ENCODE measurements at places on chromosomes 12 and 14. TPM values are rescaled to one million over a fixed set of nuclear protein-coding genes. Genes with fewer than 3 reads are reported as not detected.

- DNase-seq: no peak
Observed at GRCh38 chr14:73663548-73664212, 18.9 kb downstream of the DNAL1 start.

DNA sequence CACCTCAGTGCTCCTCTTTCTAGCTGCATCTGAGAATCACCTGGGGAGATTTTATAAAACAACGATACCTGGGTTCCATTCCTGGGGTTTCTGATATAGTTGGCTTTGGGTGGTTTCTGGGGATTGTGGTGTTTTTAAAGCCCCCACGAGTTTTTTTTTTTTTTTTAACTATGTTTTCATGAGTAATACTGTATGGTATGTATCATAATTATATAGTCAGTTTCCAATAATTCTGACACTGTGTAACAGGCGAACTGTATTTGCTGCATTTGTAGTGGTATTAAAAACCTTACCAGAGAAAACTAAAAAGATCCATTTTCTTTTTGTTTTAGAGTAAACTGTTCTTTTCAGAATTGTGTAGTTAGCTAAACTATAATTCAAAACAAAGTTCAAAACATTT, 84.9 kb downstream of the SRGAP1 start:
- DNase-seq: no peak

GRCh38 chr14:28412077-28412476, 354.5 kb upstream of the FOXG1 start:
- DNase-seq: no peak

GRCh38 chr12:63747553-63747952, 32.2 kb upstream of the RXYLT1 start:
- no peak for DNase-seq

Gene OTUB2
- polyA plus RNA-seq: 0.67 TPM

- DNase-seq: no peak
Observed at GRCh38 chr12:131620946-131621681, 89.8 kb upstream of the SFSWAP start.

Gene TAMALIN
- polyA plus RNA-seq: 20.7 TPM

DNA sequence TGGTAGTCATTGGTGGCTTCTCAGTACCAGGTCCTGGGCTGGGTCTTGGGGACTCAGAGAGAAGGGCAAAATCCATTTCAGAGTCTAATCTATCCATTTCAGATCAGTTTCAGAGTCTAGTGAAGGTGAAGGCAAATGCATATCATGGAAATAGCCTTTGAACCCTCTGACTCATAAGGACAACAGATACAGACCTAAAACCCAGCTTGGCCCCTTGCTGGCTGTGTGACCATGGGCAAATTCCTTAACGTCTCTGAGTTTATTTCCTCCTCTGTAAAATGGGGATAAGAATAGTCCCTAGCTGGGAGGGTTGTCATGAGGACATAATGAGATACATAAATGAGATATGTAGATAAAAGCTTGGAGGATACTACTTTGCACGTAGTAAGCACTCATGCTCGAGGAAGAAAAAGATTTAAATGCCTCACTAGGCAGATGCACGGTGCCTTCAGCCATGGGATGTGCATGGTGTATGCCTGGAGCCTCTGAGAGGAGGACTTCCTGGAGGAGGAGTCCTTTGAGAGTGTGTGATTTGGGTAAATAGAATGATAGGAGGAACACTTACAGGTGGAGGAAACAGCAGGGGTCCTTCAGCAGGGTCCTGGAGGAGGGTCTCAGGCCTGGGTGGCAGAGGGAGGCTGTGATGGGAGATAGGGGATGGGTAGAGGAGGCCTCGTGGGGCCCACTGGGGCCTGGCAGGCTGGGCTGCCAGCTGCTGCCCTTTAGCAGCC, 8.0 kb downstream of the DTX1 start:
- DNase-seq: no peak

DNA sequence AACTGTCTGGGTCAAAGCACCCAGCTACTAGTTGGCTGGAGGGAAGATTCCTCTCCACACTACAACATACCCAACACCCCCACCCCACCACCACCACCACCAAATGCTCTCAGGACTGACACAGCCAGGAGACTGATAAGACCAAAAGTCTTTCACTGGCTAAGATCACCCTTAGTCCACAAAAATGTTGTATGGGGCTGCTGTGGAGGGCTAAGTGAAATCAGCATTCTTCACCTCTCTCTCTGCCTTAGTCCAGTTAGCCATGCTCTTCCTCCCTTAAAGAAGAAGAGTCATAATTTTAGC, 106.2 kb downstream of the NUAK1 start:
- no peak for DNase-seq

Gene CERS5
- polyA plus RNA-seq: 49.0 TPM

DNA sequence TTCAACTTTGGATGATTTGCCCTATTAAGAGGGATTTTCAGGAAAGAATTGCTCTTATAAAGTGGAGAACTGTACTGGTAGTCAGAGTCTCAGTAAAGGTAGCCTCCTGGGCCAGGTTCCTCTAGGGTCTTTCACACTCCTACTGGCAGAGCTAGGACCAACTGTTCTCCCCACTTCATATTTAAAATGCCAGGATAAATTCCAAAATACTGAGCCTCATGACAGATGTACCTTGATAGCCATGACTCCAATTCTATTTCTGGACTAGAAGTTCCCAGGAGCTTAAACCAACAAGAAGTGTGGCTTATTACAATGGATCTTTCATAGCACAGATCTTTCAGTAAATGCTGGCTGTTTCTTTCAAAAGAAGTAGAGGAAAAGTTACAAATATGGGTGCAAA, 126.5 kb downstream of the C12orf75 start:
- no peak for DNase-seq

- DNase-seq: no peak
Observed at GRCh38 chr14:105329411-105330150, 15.0 kb downstream of the PACS2 start.

- DNase-seq: no peak
Observed at GRCh38 chr12:89775063-89775985, 66.7 kb upstream of the ATP2B1 start.

Gene OTX2
- polyA plus RNA-seq: not detected

- DNase-seq: peak; percentile 17
Observed at GRCh38 chr12:65675141-65675621, 149.1 kb upstream of the HMGA2 start.

DNA sequence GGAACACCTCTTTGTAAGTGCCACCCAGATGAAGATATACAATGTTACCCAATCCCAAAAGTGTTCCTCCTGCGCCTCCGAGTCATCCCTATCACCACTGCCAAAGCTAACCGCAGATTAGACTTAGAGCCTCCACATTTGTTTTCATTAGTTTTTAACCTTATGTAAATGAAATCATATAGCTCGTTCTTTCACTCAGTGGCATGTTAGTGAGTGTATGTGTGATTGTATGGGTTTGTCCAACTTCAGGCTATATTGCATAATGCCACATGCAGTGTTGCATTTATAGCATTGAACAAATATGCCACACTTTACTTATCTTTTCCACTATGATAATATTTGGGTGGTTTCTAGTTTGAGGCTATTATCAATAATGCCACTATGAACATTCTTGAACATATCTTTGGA, 18.0 kb downstream of the MAP1LC3B2 start:
- DNase-seq: no peak

Gene KRT75
- not detected for polyA plus RNA-seq

DNA sequence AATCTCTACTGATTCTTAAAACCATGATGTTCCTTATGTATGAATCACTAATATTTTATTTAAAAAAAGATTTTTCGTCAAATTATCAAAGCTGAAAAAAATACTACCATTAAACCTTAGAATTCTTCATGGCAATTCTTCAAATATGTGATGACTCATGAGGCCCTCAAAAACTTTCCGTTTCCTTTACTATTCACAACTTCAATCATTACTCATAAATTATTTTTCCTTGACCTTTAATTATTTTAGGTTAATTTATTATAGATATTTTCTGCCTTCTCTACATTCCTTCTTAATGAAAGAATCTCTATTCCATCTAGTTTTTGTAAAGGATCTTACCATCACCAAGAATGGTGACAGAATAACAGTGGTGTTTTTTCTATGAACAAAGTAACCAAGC, 162.1 kb upstream of the SOX5 start:
- DNase-seq: no peak

Gene ADCY6
- 40.6 TPM for polyA plus RNA-seq

DNA sequence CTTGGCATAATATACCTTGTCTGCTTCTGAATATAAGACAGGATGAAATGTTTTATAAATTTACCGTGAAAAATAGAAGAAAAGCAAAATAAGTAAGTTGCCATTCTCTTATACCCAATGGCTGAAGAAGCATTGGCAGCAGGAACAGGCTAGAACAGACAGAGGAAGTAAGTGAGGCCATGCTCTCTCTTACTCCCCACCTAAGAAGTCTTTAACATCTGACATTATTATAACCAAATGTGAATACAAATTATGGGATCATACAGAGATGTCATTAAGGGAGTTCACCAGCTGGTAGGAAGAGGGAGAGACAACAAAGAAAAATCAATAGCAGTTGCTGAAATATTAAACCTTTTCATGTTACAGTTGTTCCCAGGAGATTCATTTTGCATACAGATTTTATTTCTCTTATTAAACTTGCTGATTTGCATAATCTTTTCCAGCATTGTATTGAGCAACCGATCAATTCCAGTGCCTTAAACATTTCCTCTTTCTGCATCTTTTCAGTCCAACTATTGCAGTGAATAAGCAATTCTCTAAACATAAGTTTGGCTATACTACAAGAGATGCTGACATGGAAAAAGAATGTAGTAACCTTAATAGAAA, 270.6 kb downstream of the SLC6A15 start:
- peak; percentile 45 for DNase-seq

- DNase-seq: no peak
Observed at GRCh38 chr14:84129007-84129406, 1400.9 kb upstream of the FLRT2 start.

- no peak for DNase-seq
Observed at GRCh38 chr14:85236296-85236695, 293.6 kb upstream of the FLRT2 start.

GRCh38 chr14:82047777-82048470, 514.3 kb upstream of the SEL1L start:
- DNase-seq: no peak

DNA sequence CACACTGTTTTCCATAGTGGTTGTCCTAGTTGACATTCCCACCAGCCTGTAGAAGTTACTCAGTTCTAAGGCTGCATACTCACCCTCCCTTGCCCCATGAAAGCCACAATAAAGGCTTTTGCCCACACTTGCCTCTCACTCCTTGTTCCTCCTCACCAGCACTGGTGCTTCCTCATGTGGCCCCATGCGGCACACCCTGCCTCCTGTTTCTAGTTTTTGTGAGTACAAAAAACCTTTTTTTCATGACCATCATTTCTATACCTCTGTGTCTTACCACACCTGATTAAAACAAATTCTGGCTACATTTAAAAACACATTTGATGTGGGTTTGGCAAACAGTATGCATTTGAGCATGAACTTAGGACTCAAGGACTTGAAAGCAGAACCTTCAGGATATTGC, 40.7 kb upstream of the RIN3 start:
- no peak for DNase-seq

DNA sequence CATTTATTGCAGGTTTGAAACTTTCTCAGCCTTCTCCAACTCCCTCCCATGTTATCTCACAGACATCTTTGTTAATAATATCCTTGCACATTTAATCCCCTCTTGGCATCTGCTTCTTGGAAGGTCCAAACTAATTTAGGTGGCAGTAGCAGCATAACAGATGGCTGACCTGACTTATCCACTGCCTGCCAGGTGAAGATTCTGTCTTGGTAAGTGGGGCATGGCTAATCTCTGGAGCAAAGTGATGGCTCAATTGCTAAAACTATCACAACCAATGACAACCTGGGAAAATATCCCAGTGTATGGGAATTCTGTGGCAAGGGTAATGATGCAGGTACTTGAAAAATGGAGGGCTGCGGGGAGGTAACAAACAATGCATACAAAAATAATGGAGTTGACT, 58.2 kb upstream of the ALG10B start:
- no peak for DNase-seq

DNA sequence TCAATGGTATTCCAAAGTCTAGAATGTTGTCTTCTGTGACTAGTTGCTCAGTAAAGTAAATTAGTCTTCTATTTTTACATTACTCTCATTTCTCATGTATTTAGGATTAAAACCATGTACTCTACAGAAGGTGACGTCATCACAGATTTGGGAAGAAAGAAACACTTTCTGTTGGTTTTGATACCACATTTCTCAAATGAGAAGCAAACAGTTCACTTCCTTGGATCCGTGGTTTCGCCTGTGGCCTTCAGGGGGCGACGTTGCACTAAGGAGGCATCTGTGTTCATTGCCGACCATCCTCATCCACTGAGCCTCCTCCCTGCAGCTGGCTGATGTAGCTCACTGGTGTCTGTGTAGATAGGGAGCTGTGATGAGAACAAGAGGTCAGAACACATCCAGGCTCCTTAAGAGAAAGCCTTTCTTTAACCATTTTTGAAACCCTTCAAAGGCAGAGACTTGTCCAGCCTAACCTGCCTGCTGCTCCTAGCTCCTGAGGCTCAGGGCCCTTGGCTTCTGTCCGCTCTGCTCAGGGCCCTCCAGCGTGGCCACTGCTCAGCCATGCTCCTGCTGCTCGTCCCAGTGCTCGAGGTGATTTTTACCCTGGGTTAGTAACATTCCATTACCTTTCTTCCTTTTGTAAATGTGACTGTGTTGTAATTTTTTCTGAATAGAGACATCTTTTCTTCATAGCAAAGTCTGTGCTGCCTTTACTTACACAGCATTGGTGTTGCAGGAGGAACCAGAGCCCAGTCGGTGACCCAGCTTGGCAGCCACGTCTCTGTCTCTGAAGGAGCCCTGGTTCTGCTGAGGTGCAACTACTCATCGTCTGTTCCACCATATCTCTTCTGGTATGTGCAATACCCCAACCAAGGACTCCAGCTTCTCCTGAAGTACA, 220.6 kb upstream of the OR4E1 start:
- DNase-seq: no peak

DNA sequence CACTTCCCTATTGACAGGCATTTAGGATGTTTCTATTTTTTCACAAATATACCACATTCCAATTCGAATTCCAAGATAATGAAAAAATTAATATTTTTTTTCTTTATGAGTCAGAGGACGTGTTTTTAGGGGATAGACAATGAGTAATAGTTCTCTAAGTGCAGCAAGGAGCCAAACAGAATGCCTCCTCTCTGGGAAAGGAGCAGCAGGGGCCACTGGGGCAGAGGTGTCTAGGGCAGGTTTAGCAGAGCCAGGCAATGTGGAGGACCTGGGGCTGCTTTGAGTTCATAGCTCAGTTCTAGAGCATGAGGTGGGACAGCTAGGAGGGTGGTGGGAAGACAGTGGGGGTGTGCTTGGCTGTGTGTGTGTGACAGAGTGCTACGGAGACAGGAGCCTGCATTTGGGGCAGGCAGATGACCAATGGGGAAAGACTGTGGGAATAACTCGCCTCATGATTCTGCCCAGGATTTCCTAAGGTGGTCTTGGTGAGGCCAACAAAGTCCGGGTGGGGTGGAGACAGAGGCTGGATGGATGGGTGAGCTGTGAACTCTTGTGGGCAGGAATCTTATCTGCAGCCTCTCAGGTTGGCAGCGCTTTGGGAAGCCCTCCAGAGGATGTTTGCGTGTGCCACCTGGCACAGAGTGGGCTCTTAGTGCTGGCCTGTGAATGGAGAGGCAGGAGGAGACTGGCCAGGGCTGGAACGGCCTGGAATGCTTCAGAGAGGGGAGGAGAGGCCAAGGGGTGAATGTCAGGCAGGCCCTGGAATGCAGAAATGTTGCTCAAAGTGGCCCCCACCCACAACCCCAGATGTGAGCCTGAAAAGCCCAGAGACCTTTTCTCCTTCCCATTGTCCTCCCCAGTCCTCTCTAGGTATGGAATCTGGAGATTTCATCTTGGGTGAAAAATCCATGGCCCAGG, 2.4 kb upstream of the KRT7 start:
- no peak for DNase-seq

- DNase-seq: no peak
Observed at GRCh38 chr12:131352296-131352900, 358.5 kb upstream of the SFSWAP start.
